ENCODE measurements at places on chromosomes 7 and 10. TPM values are rescaled to one million over a fixed set of nuclear protein-coding genes. Genes with fewer than 3 reads are reported as not detected.

- no peak for DNase-seq
Measured at GRCh38 chr7:106279425-106280197, 5.2 kb downstream of the NAMPT start.

DNA sequence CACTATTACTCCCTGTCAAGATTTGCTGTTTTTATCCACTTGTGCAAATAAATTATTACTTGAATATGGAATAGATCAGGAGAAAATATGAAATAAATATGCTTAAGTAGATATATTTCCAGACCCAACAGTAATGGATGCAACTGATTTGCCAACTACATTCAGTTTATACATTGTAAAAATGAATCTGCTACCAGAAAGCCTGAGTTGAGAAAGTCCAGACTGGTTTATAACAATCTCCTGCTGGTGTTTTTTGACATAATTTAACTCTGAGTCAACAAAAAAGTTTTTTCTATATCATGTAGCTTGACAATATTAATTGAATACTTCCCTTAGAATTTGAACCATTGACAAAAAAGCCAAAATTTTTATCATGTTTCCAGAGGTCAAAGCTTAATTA lies 265.8 kb upstream of the SEMA3D start:
- DNase-seq, result no peak

DNA sequence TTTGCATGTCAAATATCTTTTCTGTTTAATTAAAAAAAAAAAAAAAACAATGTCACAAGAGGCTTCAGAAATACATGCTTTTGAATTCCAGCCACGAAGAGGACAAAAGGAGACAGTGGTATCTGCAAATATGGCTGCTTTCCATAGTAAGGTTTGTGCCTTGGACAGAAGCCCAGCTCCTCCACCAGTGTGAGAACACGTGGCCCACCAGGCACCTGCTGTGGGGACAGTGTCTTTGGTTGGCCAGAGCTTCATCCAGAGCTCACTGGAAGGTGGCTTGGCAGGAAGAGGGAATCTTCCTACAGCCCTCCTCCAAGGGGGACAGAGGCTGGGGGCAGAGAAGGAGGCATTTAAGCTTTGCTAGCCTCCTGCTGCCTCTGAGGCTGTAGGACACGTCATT lies 144.6 kb downstream of the GLCCI1 start:
- no peak for DNase-seq

GRCh38 chr7:113120647-113121046 lies 2.3 kb upstream of the SMIM30 start:
- no peak for DNase-seq

DNA sequence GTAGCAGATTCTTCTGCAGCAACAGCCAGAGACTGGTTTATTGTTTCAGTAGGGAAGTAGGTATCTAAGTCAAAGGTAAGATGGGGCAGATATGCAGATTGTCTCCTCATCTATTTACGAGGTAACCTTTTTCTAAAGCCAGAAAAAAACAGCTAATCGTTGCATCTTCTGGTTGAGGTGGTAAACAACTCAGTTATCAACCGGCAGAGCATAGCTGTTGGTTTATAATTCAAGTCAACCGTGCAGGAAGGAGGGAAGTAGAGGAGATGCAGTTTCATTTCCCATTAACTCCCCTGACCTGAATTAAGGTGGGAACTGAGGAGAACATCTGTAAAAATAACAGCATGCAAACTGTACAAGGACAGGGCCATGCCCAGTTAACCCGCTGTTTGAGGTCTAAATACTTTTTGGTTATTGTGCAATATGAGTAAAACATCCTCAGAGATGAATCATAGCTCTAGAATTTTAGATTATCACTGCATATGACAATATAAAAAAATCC lies 156.5 kb upstream of the ITGB1 start:
- peak; percentile 96 for DNase-seq

GRCh38 chr10:125844751-125845221 lies 21.4 kb downstream of the BCCIP start:
- no peak for DNase-seq

Gene FOXL3
- not detected for total RNA-seq

Gene VWDE
- 7.7 TPM for total RNA-seq

Measured in PC-3 (cell line).